T-helper 2 cell (primary cell): ENCODE measurements at places on chromosomes 12 and 14.

GRCh38 chr14:93085911-93086310 lies 29.8 kb downstream of the ITPK1 start:
- DNase-seq: no peak

DNA sequence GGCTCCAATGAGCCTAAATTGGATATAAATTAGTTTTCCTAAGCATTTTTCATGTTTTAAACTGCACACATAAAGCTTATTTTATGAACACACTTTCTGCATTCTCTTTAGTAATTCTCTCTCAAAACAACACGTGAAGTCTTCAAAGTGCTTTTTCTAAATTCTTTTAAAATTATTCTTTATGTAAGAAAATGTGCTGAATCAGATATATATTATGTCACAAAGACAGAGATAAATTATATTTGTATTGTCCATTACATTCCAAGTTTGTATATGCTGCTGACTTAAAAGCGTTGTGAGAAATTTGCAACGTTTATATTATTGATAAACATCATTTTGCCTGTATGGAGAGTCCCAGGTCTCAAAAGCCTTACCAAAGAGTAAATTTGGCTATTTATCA lies 465.2 kb downstream of the BCAT1 start:
- DNase-seq: no peak

GRCh38 chr14:20470603-20470901 lies 1.3 kb downstream of the PNP start:
- DNase-seq: no peak

GRCh38 chr12:104220931-104221330 lies 5.4 kb downstream of the TXNRD1 start:
- DNase-seq: no peak

GRCh38 chr14:103103461-103104388 lies 9.2 kb downstream of the EXOC3L4 start:
- DNase-seq: peak; percentile 22

- no peak for DNase-seq
These were observed 12.2 kb downstream of the CTDSP2 start for GRCh38 chr12:57834086-57834876.

- peak; percentile 49 for DNase-seq
These were observed at the start of gene VDR for GRCh38 chr12:47904713-47905709. Gene VDR, minus strand, starts transcription at chr12:47904994. Its CDS starts 25,881 bp downstream, at chr12:47879113.

- no peak for DNase-seq
These were observed 87.9 kb upstream of the PTPRQ start for GRCh38 chr12:80356097-80356496.

DNA sequence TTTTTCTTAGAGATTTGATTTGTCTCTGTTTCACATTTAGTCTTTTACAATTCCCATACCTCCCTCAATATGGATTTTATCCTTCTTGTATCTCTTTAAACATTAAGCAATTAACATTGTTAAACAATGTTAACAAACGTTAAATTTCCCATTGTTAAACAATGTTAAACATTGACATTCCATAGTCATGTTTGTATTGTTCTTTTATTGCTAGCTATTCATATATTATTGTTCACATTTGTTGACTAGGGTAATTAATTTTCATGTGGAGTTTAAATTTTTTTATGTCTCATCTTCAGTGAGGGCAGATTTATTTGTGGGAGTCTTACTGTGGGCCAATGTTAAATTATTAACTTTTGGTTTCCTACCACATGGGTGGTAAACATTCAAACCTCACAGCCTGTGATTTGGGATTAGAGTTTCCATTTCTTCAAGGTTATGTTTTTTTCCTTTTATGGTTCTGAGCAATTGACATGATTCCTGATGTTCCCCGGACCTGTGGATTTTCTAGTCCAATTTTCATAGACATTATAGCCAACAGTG lies 294.3 kb downstream of the ALG10B start:
- DNase-seq: no peak

- no peak for DNase-seq
These were observed 14.6 kb downstream of the COL2A1 start for GRCh38 chr12:47989666-47990065.

GRCh38 chr14:24441904-24442239 lies 704 bp downstream of the SDR39U1 start:
- DNase-seq: no peak

DNA sequence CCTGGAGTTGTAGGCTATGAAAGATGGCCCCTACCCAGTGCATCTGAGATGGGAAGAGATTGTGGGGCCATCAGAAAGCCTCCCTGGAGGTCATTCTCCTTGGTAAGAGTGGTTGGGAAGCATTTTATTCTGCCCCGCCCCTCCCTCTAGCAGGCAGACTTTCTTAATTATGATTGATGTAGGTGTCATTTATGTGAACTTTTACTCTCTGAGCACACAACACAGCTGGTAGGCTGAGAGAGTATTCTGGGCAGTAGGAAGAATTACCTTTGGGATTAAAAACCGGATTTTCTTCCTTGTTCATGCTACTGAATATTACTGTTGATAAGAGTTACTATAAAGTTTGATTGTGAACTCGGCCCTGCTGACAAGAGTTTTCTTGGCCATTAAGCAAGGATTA lies 266.8 kb downstream of the TTC6 start:
- DNase-seq: no peak
